ENCODE measurements at places on chromosomes 2 and 18.

GRCh38 chr2:167398873-167399272 is 510.6 kb downstream of the XIRP2 start:
- DNase-seq, result no peak

GRCh38 chr18:60246606-60247005 is 126.0 kb downstream of the MC4R start:
- DNase-seq, result no peak

DNA sequence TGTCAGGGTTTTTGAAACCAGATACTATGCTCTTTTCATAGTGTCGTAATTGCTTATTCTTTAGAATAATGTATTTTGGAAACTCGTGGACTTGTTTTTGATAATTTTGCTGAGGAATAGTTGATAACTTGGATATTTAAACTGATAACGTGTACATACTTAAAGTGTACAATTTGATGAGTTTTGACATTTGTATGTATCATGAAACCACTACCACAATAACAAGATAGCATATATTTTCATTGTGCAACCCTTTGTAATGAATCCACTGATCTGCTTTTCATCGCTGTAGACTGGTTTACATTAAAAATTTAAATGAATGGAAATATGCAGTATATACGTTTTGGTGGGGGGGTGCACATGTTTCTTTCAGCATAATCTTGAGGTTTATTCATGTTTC is 45.8 kb downstream of the AGFG1 start:
- no peak for DNase-seq

GRCh38 chr2:227411320-227411989 is 23.7 kb upstream of the SCYGR1 start:
- no peak for DNase-seq

GRCh38 chr2:165681841-165682240 is 112.2 kb downstream of the GALNT3 start:
- DNase-seq, result no peak

DNA sequence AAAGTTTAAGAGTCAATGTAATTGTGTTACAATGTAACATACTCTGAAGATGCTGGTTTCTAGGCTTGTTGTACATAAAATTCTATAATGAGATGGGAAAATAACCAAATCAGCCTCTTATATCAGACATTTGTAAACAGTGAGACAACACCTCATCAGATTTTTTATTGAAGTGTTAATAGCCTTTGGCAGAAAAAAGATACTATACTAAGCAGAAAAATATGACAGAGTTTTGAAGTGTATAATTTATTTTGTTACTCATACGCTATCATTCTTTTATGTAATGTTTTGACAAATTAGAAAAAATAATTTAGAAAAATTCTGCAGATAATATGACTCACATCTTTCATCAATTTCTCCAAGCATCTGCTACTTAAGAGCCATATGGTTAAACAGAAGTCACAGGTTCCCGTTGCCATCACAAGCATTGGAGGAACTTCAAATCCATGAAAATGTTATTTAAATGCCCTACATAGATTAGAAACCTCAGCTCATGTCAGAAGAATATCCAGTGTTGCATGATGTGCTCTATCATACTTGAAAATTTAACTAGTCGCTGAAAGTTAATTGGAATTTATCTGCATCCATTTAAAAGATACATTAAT is 535.4 kb downstream of the LRP1B start:
- DNase-seq, result no peak

DNA sequence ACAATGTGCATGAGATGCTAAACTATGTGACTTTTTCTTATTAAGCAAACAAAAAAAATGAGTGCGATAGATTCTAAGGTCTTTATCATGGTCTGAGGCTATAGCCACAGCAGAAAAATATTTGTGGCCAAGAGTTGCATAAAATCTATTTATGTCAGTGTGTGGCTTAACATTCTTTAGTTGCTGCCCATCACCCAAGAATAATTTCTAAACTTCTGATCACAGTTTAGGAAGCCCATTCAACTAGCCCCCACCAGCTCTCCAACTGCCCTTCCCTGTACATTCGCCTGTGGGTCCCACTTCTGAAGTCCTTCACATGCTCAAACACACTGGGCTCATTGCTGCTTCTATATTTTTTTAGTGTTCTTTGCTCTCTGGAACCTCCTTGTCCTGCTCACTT is 107.1 kb downstream of the CTNNA2 start:
- no peak for DNase-seq

DNA sequence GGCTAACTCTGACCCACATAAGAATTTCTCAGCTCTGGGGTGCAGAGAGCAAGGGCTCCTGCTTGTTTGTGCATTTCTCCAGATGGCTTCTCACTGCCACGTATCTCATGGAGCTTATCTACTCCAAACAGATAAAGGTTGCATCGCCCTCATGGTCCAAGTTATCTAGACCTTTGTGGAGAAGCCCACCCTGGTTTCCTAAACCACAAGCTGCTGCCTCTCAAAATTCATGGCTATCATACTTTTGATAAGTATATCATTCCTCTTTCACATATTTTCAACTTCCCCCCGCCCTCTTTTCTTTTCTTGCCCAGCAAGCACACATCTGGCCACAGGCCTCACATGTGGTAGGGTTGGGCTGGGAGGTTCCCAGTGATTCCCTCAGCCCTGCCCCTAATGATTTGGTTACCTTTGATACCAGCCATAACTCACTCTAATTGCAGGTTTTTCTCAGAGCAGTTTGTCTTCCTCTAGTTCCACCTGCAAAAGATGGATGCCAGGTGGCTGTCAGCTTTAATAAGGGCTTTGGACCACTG is 146.0 kb downstream of the RHBDD1 start:
- peak; percentile 7 for DNase-seq

DNA sequence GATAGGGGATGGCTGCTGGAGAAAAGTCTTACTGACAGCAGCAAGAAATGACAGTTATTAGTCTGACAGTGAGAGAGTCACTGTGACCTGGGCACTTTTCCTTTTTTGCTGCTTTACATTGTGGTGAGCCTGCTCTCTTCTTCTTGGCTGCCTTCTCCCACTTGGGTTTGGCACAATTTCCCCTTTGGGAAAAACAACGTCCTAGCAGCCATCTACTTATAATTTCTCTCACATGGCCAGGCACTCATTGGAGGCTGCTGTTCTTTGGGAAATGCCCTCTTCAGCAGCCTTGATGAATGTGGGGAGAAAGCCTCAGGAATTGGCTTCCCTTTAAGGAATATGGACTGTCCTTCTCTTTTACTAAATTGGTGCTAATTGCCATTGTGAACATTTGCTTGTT is 60.4 kb upstream of the SLC1A4 start:
- no peak for DNase-seq

- no peak for DNase-seq
These were observed 4.8 kb upstream of the IMPA2 start for GRCh38 chr18:11976315-11977152.

DNA sequence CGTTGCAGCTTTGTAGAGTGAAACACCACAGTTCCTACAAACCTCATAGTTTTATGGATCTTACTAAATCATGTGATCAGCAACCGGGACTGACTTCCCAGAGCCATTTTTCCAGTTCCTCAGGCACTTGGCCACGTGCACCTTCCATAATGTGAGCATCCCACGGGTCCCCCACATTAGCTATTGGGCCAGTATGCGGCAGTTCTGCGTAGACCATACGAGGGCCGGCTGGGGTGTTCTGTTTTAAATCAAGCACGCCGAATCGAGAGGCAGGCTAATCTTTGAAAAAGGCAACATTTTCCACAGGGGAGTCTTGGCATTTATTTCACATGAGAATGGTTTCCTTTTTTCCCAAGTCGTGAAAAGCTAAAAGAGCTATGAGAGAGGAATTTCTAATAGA is 135.6 kb upstream of the CCDC195 start:
- no peak for DNase-seq

- no peak for DNase-seq
These were observed 534.5 kb downstream of the TDRD15 start for GRCh38 chr2:21658269-21658668.

All from SK-N-DZ (cell line).